ENCODE measurements at places on chromosomes 1 and 21.

DNA sequence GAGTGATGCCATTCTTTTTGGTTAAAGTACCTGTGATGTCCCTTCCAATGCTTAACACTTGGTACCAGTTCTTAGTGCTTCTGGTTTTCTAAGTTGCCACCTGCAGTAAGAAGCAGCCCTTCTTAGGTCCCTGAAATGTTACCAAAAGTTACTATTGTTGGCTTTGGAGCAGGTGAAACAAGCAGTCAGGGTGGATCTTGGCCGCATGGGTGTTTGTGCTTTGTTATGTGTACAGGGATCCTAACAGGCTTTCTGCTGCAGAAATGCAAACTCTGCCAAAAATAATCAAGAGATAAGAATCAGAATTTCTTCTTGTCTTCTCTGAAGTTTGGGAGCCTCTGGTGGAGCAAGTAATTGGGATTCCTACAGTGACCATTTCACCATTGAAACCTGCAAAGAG is 84.4 kb downstream of the UBE4B start:
- no peak for DNase-seq

GRCh38 chr1:192131914-192132313 is 26.3 kb upstream of the RGS18 start:
- DNase-seq = no peak

DNA sequence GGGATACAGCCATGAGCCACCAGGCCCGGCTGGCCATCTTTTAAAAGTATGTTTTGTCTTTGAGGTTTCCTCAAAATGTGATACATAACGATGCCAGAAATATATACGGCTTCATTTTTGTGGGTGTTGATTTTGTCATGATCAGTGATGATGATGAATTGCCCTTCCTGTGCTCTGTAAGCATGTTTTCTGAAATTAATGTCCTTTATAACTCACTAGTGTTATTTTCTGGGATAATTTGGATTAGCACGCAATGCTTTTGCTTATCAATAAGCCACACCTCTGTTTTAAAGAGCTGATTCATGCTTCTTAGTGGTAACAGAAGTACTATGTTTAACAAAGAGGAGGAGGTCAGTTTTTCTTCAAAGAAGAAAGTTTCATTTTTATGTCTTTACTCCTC is 25.6 kb downstream of the PHACTR4 start:
- DNase-seq = no peak

- no peak for DNase-seq
Observed at GRCh38 chr1:147072482-147073432, 99.5 kb downstream of the PRKAB2 start.

DNA sequence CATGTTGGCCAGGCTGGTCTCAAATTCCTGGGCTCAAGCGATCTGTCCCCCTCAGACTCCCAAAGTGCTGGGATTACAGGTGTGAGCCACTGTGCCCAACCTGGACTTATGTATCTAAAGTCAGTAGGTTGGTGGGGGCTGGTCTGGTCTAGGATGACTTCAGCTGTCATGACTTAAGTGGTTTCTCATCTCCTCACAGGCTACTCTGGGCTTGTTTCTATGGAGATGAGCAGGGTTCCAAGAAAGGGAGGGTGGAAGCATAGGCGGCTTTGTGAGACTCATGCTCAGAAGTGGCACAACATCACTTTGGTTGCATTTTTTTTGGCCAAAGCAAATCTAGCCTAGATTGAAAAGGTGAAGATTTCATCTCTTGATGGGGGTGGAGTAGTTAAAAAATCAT is 115.9 kb upstream of the IVNS1ABP start:
- DNase-seq = no peak

GRCh38 chr1:153509729-153510354 is 25.9 kb downstream of the S100A6 start:
- DNase-seq = no peak

GRCh38 chr21:43790010-43790524 is 690 bp downstream of the RRP1 start:
- DNase-seq = no peak

DNA sequence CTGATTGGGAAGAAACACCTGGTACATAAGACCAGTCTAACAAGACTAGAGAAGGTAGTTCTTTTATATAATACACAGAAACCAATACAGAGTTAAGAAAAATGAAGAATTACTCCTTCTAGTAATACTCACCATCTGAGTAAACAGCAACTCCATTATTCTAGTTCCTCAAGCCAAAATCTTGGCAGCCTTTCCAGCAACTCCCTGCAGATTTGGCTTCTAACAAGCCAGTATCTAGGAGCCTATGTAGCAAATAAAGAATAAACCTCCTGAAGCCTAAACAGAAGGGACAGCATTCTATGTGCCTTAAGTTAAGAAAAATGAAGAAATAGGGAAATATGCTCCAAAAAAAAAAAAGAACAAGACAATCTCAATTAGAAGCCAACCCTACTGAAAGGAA is 24.5 kb downstream of the ERO1B start:
- DNase-seq = no peak

Measured in hypothalamus (tissue), 51 donors.